ENCODE measurements at places on chromosomes 4 and X.
A peak's percentile ranks its signal among the peaks of the same experiment; 100 is the strongest.

DNA sequence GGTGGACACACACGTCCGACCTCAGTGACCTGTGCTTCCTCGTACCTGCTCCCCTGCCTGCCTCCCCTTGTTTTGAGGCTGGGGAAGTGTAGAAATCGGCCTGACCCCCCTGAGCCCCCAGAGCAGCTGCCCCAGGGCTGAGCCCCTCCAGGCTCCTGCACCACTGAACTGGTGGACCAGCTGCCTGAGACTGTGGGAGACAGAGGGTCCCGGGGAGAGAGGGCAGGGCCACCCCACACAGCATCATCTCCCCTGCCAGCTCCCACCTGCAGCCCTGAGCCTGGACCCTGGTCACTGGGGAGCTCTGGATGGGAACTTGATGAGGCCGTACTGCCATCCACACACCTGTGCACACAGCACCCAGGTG lies 15.0 kb upstream of the NAT8L start:
- no peak for DNase-seq

DNA sequence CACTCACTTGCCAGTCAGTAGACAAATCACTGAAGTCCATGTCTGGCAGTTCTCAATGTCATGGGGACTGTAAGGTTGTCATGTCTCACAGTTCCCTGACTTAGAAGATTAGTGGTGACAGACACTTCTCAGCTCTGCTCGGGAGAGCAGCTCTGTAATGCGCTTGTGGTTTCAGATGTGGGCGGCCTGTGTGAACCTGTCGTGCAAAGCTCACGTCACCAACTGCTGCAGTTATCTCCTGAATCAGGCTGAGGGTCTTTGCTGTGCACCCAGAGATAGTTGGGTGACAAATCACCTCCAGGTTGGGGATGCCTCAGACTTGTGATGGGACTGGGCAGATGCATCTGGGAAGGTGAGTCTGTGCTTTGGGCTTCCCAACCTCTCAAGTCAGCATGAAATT lies at the start of gene IL9R:
Gene IL9R (plus strand): TSS at position 261 of the 400 bp plus-strand sequence. CDS start 64 bp downstream, at position 325.
- peak; percentile 62 for DNase-seq

GRCh38 chr4:156999175-156999517 lies 27.5 kb upstream of the PDGFC start:
- DNase-seq: no peak

- no peak for DNase-seq
These were observed 45.7 kb downstream of the RBM47 start for GRCh38 chr4:40583850-40584439.

- DNase-seq: no peak
These were observed 202.0 kb downstream of the RRAGB start for GRCh38 chrX:55919367-55920221.

GRCh38 chr4:876780-877179 lies 50.9 kb upstream of the CPLX1 start:
- DNase-seq: no peak

GRCh38 chrX:147710301-147710700 lies 201.4 kb upstream of the FMR1 start:
- DNase-seq: no peak

DNA sequence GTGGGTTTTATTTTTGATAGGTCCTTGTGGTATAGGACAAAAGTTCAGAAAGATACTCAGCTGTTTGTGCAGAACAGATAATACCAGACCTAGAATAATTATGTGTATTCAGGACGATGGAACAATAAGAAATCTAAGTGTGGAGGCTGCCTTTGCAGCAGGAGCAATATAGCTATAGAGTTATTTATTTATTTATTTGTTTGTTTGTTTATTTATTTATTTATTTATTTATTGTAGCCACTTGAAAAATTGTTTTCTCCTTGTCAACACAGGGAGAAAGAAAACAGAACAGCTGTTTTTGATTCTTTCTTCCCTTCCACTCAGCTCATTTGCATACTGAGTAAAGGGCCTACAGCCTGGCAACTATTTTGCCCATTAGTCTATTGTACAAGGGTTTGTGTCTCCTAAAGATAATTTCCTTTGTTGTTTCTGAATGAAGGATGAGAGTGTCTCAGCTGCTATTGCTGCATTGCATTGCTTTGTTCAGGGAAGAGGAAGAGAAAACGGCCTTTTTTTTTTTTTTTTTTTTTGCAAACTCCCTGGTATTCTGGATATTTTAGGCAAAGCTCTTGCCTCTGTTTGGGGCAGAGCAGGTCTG lies 56.0 kb upstream of the ESX1 start:
- no peak for DNase-seq

GRCh38 chr4:180217070-180217469 lies 2026.1 kb upstream of the TENM3 start:
- no peak for DNase-seq

GRCh38 chrX:138018145-138018799 lies 452.3 kb downstream of the ZIC3 start:
- no peak for DNase-seq

GRCh38 chr4:89284828-89285227 lies 22.8 kb downstream of the GPRIN3 start:
- peak; percentile 72 for DNase-seq

GRCh38 chr4:82901183-82901718 lies 716 bp downstream of the THAP9 start:
- no peak for DNase-seq

GRCh38 chr4:109214622-109215301 lies 87.7 kb downstream of the COL25A1 start:
- DNase-seq: no peak

DNA sequence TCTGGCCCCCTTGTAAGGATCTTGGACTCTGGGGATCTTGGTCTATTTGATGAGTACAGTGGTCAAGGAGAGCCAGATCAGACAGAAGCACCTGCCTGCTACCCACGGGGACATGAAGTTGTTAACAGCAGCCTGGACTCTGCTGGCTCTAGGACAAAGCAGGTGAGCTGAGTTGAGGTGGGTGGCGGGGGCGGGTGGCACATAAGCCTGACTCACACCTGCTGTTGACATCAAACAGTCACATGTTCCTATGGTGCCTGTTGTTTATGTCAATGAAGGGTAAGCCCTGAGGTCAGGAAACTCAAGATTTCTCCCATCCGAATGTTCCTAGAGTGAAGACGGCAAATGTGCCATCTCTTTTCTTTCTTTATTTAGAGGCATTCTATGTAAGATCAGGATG lies 50.1 kb upstream of the CLNK start:
- DNase-seq: no peak

DNA sequence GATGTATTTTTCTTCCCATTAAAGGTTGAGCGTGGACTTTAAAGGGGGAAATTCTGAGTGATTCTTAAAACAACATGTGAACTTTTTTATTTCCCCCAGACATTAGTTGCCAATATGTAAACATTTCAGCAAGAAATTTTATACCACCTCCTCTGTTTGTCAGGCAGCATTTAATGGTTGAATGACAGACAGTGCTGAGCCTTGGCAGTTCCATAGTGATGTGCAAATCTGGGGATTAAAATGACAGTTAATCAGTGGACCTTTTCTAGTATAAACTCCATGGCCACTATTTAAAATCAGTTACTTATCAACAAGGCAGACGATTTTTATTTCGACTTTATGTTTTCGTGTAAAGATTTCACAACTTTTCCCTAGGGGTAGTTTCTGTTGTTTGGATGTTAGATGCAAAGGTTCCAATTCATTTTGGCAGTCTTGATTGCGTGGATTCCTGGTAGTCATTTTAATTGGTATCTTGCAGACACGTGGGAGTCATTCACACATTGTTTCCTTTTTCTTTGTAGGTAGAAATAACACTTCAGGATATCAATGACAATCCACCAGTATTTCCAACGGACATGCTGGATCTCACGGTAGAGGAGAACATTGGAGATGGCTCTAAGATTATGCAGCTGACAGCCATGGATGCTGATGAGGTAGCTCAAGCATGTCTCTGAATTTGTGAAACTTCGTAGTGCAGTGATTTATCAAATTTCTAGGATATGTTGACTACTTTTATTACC lies 83.7 kb downstream of the FAT4 start:
- no peak for DNase-seq

DNA sequence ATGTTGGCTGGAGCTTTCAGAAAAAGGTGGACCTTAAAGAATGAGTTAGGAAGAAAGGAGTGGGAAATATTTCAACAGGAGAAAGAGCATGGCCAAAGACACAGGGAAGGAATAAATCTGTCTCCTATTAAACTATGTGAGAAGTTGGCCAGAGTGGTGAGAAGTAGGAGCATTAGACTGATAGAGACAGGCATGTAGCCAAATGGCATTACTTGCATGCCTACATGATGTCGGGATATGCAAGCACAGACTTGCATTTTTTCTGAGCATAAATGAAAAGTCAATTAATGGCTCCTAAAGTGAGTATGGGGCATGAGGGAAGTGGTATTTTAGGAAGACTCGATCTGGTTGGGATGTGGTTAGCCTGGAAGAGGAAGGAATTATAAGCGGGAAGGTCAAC lies 279.6 kb upstream of the PITX2 start:
- DNase-seq: no peak

- no peak for DNase-seq
These were observed 442.8 kb upstream of the ZFP42 start for GRCh38 chr4:187552781-187553180.

DNA sequence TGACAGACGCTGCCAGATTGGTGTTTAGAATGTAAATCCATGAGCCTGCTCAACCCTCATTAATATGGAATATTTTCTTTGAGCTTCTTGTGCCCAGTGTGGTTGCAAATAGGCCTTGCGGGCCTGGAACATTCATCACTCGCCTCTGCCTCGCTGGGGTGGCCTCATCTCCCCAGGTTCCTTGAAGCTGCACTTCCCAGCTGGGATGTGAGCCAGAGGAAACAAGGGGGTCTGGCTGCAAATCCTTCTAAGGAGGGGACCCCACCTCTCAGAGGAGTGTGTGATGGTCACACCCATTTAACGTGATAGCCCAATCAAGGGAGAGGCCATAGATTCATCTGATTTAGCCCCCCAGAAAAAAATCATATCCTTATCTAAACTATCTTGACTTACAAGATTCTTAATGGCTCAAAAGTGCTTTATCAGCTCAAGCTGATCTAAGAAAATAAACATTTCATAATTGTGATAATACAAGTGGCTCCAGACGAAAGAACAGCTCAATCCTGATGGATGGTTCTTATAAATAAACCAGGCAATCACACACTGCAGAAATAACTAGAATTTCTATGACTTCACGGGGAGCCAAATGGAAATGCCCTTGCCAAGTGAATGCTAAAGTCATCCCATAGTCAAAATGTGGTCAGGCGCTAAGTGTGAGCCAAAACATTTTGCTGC lies 189.9 kb downstream of the PTTG2 start:
- DNase-seq: no peak

DNA sequence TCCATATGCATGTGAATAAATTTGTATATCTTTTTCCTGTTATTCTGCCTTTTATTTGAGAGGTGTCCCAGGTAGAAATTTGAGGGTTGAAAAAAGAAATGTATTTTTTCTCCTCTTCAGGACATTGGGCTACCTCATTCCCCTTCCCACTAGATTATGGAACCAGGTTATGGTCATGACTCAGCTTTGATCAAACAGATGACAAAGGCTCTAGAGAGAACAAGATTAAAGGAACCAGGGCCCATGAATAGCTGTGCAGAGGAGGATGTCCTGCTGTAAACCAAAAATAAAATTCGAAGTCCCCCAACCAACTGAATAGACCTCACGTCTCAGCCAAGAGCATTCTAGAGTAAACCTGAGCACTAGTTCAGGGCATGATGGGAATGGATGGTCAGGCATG lies 313.2 kb downstream of the RAPGEF2 start:
- DNase-seq: no peak

DNA sequence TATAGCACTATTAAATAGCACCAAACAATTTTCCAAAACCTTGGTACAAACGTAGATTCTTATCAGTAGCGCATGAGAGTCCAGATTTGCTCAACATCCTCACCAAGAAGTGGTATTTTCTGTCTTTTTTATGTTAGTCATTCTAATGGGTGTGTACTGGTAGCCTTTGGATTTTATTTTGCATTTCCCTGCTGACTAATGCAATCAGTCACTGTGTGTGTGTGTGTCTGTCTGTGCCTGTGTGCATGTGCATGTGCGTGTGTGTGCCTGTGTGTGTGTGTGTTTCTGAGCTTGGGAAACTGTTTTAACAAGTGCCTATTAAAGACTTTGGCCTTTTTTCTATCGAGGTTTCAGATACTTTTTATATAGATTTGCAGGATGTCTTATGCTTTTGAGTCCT lies 82.2 kb upstream of the MAGEA10 start:
- no peak for DNase-seq

DNA sequence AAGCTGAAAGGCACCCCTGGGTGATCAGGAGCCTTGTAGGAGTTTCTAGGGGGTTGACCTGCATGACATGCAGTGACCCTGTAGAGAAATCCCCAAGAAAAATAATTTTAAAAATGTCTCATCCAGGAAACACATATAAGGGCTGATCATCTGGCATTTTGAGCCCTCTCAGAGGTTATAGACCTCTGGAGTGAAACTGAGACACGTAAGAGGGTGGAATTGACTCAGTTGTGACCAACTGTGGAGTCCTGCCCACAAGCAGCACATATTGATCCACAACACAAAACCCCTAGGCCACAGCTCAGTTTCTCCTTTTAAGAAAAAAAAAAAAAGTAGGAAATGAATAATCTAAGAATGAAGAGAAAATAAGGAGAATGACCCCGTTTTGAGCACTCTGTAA lies 32.5 kb upstream of the MTMR8 start:
- peak; percentile 35 for DNase-seq

- no peak for DNase-seq
These were observed 14.7 kb downstream of the CXCR3 start for GRCh38 chrX:71603618-71604017.

DNA sequence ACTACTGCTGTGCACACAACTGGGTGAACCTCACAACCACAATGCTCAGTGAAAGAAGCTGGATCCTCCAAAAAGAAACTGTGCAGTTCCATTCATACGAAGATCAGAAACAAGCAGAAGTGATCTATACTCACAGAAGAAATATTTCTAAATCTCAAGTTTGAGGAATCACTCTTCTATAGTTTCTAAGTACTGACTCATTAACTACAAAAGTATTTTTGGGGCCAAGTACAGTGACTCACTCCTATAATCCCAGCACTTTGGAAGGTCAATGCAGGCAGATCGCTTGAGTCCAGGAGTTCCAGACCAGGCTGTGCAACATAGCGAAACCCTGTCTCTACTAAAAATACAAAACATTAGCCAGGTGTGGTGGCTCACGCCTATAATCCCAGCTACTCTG lies 51.3 kb upstream of the RELL1 start:
- no peak for DNase-seq

DNA sequence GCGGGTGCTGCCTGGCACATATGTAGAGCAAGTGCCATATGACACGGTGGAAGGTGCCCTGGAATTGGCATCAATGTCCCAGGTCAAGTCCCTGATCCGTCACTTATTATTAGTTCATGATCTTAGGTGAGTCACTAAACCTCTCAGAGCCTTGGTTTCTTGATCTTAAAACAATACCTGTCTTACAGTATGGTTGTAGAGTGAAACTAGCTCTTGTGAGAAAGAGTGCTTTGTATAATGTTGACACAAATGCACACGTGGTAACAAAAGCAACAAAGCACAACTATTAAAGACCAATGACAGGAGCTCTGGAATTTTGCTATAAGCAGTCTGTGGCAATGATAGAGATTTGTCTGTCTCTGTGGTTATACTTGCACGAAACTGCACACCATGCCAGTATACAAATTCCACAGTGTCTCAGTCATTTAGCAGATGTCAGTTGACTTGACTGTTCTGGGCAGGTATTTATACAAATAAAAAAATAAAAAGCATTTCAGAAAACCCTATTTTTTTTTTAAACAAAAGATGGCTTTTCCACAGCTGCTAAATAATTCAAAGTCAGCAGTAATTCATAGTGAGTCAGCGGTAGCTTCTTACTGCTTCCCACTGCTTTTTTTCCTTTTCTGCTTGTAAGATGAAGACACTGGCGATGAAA lies 19.7 kb upstream of the ACSL1 start:
- no peak for DNase-seq

GRCh38 chr4:1775731-1776500 lies 17.2 kb upstream of the FGFR3 start:
- no peak for DNase-seq

Measured in activated CD4-positive, alpha-beta T cell treated with anti-CD3 and anti-CD28 coated beads, Interleukin-2, amount 50 U/mL, for 16 hours (primary cell).